ENCODE measurements at places on chromosomes 6 and 20.

DNA sequence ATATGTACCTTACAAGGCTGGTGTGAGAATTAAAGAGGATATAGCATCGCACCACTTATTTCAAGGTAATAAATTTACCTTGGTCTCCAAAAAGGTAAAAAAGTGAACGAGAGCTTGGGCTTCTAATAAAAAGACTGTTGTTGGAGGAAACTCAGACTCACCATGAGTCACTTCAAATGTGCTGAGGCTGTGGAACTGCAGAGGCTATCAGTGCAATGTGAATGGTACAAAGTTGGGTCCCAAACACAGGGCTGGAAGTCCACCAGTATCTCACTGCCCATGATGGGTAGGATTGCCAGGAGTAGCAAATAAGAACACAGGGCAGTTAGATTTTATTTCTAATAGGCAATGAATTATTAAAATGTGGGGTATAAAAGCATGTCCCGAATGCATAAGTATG is 200.6 kb downstream of the MAFB start:
- DNase-seq: no peak

GRCh38 chr6:42520786-42521607 is 42.8 kb upstream of the UBR2 start:
- peak; percentile 84 for DNase-seq

- DNase-seq: no peak
Measured at GRCh38 chr6:167303675-167304625, 12.8 kb downstream of the UNC93A start.

DNA sequence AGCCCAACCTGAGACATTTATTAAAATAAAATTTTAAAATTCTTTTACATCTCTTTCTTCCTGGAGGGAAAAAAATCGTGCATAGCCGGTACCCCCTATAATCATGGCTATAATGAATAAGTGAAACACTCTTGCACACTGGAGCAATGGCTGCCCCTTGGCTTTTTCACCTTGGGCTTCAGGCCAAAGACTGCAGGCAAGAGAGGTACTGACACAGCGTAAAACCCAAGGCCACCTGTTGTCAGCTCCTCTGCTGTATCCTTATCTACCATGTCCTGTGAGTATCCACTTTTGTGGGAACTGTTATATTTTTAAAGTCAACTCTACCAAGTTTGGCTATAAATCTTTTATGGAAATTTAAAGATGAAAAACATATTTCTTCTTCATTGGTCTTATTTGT is 23.0 kb upstream of the LY86 start:
- DNase-seq: no peak

GRCh38 chr6:158040804-158041347 is 59.2 kb downstream of the SYNJ2 start:
- DNase-seq: peak; percentile 79

DNA sequence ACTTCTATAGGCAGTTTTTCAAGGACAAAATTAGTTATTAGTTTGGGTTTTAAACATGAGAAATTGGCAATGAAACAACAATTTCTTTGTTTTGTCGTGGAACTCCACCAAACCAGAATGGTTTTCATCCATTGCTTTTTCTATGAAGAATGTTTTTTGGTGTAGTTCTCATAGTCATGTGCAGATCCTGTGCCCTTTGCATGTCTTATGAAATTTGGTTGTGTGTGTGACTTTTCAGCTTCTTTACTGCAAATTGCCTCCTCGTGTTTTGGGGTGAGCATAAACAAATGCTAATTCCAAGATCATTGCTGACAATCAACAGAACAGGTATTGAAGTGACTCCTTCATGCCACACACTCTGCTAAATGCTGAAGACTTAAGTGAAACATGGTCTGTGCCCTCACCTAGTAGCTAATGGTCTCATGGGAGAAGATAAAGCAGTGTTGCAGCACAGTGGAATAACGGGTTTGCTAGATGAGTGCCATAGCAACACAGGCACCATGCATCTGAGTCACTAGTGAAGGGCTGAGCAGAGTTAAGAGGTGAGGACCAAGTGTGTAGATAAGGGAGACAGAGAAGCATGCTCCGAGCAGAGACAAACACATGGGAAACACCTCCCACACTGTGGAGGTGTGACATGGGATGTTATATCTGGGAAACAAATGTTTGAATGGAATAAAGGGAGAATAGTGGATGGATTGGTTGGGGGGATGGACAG is 120.0 kb downstream of the SLC16A10 start:
- peak; percentile 43 for DNase-seq

GRCh38 chr6:32974016-32974333 is 5.6 kb downstream of the BRD2 start:
- peak; percentile 74 for DNase-seq

- peak; percentile 34 for DNase-seq
Measured at GRCh38 chr6:136408204-136408603, 118.6 kb upstream of the BCLAF1 start.

- peak; percentile 52 for DNase-seq
Measured at GRCh38 chr6:157632821-157633220, 190.2 kb upstream of the SNX9 start.

- peak; percentile 39 for DNase-seq
Measured at GRCh38 chr6:36443471-36444428, 950 bp downstream of the KCTD20 start.

DNA sequence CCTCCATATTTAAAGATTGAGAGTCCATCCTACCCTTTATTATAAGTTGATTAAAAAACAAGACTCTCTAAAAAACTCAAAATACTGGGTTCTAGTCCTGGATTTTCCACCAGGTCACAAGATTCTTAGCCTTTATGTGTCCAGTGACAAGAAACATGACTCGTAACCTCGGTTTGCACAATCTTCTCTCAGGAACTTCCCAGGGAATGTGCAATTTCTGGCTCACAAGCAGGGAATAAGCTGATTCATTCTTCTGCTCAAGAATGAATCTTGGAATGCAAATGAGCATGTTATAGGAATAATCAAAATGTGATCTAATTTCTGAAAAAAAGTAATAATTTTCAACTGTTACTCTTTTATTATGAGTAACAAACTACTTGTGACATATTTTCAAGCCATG is 45.1 kb downstream of the OGFRL1 start:
- peak; percentile 93 for DNase-seq

DNA sequence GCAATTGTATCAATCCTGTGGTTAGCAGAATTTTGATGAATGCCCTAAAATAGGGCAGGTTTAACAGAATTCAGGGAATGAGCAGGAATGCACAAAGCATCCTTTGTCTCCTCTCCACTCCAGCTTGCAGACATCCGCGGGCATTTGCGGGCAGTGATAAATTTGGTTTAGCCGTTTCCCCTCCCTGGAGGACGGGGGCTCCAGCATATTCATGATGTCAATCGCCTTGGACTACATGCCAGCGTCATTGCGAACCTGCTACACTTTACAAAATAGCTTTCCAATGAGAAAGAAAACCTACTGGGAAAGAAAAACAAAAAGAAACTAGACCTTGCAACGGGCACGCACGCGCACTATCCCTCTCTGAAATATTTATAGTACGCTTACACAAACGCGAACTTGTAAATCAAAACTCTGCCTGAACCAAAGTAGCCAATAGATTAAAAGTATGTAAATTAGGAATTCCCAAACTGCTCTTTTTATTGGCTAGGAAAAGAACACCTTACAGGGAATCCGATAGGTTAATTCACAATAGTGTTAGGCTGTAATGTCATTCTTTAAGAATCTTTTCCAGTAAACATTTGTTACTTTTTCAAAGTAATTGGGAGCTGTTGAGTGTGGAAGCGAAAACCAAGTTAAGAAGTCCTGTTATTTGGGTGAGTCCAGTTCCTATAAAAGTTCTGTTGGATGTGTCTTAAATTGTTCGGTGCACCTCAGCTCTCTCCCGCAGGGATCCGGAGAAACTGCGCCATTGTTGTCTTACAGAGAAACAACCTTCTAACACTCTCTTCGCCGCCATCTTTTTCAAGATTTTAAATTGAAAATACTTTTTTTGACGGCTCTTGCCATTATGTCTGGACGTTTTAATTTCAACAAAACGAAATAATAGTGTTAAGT is 136.7 kb downstream of the HFE start:
- DNase-seq: peak; percentile 96

Data from cardiac fibroblast (primary cell).